ENCODE measurements at places on chromosomes 11 and 22.
A peak's percentile ranks its signal among the peaks of the same experiment; 100 is the strongest.

DNA sequence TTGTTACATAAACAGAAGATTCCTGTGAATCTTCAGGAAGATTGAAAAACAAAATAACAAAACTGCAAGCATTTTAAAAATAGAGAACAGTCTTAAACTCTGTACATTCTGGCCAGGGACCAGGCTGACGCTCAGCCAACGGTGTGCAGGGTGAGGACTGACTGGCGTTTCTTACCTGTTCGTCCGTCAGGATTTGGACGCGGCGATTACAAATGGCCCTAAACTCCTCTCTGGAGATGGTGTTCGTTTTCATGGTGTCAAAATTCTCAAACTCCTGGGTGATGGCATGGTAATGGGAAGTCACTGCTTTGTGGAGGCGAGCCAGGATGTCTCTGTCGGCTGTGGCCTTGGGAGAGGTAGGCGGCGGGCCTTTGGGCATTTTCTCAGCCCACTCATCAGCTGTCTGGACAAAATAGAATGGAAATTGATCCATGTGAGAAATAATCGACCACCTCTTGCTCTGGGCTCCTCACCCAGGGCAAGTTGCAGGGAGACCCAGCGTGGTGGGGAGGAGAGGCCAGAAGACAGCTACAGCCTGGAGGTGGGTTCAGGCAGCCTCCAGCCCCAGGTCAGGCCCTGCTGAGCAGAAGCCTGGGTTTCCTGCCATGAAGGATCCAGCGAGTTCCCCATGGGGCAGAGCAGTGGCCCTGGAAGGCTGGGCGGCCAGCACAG, 143.0 kb downstream of the MPPED1 start:
- DNase-seq: no peak

DNA sequence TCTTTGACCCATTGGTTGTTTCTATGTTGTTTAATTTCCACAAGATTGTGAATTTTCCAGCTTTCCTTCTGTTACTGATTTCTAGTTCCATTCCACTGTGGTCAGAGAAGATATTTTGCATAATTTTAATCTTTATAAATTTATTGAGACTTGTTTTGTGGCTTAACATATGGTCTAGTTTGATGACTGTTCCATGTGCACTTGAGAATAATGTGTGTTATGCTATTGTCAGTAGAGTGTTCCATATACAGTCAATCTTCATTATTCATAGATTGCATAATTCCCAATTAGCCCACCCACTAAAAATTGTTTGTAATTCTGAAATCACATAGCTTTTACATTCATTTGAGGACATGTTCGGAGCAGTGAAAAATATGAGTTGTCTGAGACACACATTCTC, 346.1 kb upstream of the DDI1 start:
- DNase-seq: no peak

GRCh38 chr11:61793829-61794204, 1.1 kb downstream of the FEN1 start:
- DNase-seq: no peak

DNA sequence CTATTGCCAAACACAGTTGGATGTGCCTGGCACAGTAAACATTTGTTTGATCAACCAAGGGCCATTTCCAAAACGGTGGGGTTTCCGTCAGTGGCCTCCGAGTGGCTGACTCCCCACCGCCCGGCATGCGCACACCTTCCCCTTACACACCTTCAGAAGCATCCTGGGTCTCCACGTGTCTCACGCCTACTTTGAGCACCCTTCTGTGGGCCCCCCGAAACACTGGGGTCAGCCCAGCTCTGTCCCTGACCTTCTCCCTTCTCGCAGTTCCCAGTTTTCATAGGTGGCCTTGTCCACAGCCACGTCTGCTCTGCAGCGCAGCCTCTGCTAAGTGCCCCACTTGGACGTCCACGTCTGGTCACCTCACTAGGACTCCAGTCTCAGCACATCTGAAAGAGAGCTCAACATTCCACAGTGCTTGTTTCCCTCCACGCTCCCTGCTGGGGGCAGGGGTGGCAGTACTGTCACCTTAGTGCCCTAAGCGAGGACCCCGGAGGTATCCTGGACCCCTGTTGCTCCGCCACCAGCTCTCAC, 13.2 kb upstream of the SHANK2 start:
- no peak for DNase-seq

GRCh38 chr11:61022311-61023085, 51.0 kb downstream of the CD6 start:
- DNase-seq: no peak

DNA sequence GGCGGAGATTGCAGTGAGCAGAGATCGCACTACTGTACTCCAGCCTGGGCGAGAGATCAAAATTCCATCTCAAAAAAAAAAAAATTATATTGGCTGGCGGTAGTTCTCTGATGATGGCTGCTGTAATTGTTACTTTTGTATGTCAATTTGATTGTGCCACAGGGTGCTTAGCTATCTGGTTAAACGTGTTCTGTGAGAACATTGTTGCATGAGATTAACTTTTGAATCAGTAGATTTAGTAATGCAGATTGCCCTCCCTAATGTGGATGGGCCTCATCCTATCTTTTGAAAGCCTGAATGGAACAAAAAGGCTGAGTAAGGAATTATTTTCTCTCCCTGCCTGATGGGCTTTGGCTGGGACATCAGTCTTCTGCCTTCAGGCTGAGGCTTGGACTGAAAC, 654.2 kb downstream of the OPCML start:
- DNase-seq: no peak

DNA sequence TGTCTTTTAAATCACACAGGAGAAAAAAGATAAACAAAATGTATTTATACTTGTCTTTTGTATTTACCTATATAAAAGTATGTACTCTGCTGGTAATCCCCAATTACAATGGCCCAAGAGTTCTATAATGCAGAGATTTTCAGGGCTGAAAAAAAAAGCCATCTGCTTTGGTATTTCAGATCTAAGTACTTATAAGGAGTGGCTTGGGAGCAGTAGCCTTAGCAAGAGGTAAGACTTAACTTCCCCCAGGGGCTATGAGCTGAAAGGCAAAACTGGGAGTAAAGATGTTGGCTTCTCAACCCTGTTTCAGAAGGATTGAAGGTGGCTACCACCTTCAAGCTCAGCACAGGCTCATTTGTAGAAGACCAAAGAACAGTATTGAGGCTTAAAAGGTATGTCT, 35.3 kb upstream of the EP300 start:
- DNase-seq: no peak

- DNase-seq: no peak
Measured at GRCh38 chr22:39937906-39938305, 22.3 kb upstream of the TMA7B start.

GRCh38 chr11:56967726-56968125, 21.0 kb upstream of the OR5AK2 start:
- DNase-seq: no peak

- DNase-seq: no peak
Measured at GRCh38 chr11:93729129-93729616, 12.1 kb downstream of the TAF1D start.

DNA sequence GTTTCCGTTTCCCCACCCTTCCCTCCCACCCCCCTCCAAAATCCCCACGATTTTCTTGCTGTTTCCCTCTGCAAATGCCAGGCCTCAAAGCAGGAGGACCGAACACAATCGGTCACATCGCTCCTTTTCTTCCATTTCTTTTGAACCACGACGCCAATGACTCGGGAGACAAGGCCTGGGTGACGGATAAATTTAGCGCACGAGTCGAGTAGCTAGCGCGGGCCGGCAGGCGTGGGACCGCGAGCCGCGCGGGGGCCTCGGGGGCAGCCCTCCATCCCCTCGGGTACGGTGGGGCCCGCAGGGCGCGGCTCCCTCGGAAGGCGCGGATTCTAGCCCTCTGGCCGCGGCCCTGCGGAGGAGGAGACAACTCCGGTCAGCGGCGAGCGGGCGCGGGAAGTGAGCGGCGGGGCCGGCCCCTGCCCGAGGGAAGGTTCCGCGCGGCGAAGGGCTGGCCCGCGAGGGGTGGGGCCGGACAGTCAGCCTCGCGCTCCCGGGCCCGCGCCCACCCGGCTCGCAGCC, 414 bp downstream of the JOSD1 start:
- peak; percentile 17 for DNase-seq

DNA sequence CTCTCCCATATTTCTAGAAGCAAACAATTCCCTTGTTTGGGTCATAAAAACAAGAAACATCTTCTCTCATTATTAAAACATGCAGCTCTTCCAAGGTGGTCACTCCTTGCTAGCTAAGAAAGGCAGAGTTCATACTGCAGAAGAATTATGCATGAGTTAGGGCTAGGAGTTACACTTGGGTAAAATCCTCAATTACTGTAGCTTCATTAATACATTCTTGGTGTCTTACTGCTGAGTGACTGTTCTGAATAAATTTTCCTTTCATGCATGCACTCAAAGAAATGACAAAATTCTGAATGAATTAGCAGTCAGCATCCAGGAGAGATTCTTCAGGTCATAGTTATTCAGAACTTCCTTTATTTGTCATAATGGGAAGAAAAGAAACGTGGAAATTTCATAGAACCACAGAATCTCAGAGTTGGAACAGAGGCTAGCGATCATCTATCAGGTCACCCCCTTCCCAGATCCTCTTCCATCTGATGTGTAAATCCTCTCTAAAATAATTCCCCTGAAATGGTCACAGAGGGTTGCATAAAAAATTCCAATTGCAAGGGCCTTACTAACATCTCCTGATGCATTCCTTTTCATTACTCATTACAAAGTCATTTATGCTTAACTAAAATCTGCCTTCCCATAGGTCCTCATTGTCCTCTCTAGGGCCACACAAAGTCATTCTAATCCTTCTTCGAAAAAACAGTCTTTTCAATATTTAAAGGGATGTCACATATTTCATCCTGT, 771.5 kb downstream of the DLG2 start:
- DNase-seq: no peak

- DNase-seq: peak; percentile 34
Measured at GRCh38 chr22:36277482-36278291, 24.8 kb downstream of the APOL1 start.

- DNase-seq: no peak
Measured at GRCh38 chr22:48112687-48113521, 1350.5 kb downstream of the TBC1D22A start.

- DNase-seq: no peak
Measured at GRCh38 chr11:2300936-2301630, 635 bp downstream of the C11orf21 start.

GRCh38 chr11:109121173-109121932, 300.6 kb upstream of the C11orf87 start:
- no peak for DNase-seq

DNA sequence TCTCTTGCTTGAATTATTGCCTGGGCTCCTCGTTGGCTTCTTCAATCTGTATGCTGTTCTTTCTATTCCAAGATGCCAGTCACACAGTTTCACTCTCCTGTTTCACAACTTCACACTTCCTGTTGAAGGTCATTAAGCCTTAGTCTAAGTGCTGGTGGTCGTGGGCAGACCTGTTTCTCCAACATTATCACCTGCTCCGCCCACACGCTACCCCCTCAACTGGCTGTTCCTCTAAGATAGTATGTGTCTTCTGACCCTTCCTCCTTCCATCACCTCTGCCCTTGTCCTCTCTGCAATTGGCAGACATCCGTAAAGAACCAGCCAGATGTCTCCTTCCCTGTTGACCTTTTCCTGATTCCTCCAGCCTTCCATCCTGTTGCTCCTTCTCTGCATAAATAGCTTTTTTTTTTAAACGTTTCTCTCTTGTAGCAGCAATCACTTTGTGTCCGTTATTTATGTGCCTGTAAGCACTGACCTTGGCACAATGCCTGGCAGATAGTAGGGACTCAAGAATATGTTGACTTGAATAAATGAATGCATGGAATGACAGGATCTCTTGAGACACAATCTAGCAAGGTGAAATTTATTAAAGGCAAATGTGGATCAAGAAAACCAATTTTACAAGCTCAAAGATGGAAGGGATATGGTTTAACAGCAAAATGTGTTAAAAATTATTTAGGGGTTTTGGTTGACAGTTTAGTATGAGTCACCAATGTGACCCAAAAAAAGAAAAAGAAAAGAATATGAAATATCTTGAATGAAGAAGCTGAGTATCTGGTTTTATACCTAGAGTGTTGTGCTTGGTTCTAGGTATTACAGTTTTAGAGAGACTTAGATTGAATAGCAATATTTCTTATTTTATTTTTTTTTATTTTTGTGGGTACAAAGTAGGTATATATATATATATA, 12.6 kb downstream of the DIXDC1 start:
- DNase-seq: no peak

DNA sequence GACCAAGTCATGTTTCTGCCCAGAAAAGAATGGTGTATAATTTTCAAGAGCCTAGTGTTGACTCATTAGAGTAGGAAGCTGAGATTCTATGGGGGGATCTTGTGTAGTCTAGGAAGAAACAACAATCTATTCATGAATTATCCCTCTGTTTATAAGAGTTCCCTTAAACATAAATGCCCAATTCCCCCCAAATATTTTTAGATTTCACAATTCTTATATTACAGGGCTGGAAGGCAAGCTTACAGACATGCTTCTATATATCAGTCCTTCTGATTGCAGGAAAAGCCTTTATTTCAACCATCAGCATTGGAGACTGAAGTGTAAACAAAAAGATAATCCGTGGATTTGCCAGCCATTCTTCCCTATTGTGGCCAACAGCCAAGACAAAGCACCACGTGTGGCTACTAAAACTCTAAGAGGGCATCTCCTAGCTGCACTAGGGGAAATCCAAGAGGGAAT, 71.4 kb downstream of the NAT10 start:
- no peak for DNase-seq

GRCh38 chr11:16403448-16403803, 47.1 kb upstream of the SOX6 start:
- DNase-seq: no peak

- no peak for DNase-seq
Measured at GRCh38 chr22:23580576-23581259, 628 bp upstream of the IGLL1 start.

GRCh38 chr11:95767498-95767897, 22.1 kb downstream of the FAM76B start:
- no peak for DNase-seq

- no peak for DNase-seq
Measured at GRCh38 chr11:44754876-44755555, 28.3 kb downstream of the TSPAN18 start.

- DNase-seq: no peak
Measured at GRCh38 chr11:62241095-62241494, 944 bp upstream of the SCGB1D2 start.

DNA sequence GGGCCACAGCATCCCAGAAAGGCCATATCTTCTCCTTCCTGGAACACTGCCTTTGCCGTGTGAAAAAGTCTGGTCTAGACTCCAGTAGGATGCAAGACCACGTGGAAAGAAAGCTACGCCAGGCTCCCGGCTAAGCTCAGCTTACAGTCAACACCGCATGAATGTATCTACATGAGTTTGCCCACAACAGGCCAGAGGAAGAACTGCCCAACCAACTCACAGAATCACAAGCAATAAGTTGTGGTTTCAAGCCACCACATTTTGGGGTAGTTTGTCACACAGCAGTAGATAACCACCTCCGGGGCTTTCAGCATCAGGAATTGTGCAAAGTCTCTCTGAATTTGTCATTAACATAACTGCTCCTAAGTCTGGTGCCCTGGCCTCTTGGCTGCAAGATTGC, 27.3 kb downstream of the HSPA8 start:
- no peak for DNase-seq

GRCh38 chr11:94046796-94047195, 25.6 kb downstream of the HEPHL1 start:
- DNase-seq: no peak
